Panc1 (cell line): ENCODE measurements at places on chromosomes 3 and 15.

GRCh38 chr3:196932600-196932999, 9.7 kb downstream of the NCBP2 start:
- DNase-seq = no peak

DNA sequence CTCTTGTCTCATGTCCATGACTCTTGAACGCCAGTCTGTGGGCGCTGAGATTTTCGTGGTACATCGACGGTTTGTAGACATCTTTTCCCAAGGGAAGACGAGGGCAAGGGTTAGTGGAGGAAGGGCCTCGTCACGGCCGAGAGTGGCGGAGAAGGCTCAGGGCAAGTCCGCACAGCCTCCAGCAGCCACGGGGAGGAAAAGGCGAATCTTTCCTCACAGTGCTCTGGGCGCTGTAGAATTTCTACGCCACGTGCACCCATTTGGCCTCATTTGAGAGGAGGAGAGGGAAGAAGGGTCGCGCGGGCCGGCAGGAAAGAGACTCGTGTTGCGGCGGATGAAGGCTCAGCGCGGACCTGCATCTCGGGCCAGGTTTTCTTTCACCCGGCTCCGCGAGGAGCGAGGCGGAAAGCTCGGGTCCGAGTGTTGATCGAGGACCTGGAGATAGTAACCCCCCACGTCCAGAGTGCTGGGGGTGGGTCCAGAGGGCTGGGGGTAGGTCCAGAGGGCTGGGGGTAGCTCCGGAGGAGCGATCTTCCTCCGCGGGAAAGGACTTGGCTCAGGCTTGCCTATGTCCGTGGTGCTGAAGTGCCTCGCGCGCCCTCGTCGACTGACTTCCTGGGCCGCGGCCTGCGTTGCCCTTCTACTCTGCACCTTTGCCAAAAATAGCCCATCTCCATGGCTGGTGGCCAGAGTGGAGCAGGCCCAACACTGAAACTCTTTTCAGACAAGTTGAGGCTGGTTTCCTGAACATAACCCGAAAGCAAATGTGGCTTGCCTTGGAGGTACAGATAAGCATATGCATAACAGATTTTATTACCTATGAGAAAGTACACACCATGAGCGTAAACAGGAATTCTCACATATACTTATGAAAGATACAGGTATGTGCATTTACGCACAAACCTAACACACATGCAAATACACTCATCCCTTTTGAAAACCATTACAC, 1.1 kb downstream of the SLC35G2 start:
- peak; percentile 57 for DNase-seq

DNA sequence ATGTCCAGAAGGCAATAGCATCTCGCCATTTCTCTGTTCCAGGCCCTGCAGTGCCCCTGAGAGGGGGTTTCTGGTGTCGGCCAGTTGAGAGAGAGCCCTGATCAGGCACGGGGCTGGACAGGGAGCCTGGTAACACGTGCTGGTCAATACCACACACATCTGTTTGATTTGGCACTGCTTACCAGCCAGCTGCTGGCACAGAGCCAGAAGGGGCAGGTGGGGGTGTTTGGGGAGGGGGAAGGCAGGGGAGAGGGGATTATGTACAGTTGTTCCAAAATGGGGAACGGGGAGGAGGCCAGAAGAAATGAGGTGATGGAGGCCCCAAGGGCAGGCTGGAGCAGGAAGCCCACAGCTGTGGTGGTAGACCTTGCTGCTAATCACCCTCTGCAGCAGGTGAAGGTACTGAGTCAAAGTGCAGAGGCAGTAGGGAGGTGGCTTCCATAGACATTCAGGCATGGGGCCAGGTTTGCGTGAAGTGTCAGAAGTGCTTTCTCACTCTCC, 153.5 kb upstream of the LPP start:
- DNase-seq = no peak

DNA sequence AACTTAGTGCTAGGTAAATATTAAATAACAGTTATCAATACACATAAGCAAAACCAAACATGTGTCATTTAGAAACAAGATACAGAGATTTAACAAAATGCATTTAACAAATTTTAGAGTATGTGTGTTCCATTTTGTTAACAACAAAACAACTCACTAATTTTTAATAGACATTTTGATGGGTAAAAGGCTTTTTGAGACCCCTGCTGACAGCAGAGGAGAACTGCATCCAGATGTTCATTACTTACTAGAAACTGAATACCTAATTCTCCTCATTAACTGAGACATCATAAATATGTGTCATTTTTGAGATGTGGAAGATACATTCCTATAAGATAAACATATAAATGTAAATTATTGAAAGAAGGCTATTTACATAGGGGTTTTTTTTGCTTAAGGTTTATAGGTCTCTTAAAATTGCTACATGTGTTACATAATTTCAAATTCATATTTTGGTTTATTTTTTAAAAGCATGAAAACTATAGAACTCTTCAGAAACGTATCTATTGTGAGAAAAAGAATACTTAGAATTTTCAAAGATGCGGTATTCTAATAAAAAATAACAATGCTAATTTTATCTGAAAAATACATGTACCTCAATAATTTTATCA, 1009.8 kb downstream of the TUSC7 start:
- no peak for DNase-seq

DNA sequence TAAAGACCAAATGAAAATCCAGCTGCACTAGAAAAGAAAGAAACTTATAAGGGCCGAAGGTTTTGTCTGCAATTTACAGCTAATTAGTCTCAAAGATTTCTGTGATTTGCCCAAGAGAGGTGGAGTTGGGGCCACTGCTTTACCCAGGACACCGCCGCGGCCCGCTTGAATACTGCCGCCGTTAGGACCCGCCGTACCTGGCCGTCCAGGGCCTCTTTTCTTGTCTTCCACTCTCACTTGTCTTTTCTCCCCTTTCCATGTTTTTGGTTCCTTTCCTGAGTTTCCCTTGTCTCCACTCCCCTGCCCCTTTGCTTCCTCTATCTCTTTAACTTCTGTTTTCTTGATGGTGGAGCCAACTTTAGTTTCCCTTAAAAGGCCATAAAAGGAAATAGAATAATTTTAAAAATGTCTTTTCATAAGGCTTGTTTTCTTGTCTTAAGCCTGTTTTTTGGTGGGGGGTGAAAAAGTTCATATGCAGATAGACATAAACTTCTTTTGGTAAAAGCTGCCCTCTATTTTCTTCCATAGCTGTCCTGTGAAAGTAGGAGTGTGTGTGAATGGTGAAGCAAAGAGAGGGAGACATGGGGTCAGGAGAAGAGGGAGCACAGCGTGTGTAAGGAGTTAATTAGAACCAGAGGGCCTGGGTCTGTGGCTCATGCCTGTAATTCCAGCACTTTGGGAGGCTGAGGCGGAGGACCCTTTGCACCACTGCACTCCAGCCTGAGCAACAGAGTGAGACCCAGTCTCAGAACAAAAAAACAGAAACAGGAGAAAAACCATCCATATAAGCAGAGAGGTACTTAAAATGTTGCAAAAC, 16.0 kb upstream of the CCNL1 start:
- no peak for DNase-seq

GRCh38 chr3:46281551-46281950, 39.3 kb downstream of the CCR3 start:
- no peak for DNase-seq
